D341Med (cell line): ENCODE measurements at places on chromosomes 2 and 18.
A peak's percentile ranks its signal among the peaks of the same experiment; 100 is the strongest.

DNA sequence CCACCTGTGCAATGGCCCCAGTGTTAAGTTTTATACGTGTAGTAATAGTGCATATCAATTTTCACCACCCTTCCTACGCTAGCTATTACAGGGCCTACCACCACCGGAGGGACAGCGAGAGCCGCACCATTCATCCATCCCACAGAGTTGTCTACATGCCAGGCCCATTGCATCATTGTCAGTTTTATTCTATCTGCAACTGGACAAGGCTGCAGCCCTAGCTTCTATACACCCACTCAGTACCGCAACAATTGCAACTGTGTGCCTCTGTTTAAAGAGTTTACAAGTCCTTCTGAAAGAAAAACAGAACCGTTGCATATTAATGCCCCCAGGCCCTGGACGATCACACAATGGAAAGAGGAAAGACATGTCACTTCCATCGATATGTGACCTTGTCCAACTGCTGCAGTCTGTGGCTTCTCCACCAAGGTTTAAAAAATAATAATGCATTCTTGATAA is 58.6 kb downstream of the ZEB2 start:
- no peak for DNase-seq

DNA sequence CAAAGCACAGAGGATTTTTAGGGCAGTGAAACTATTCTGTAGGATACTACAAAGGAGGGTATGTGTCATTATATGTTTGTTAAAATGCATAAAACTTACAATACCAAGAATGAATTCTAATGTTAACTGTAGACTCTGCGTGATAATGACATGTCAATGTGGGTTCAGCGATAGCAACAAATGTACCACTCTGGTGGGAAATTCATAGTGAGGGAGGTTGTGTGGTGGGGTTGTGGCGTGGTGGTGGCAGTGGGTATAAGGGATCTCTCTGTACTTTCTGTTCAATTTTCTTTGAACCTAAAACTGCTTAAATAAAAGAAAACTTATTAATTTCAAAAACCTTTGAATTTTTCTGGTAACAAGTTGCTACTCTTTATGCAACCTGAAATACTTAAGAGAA is 99.3 kb upstream of the SLC38A11 start:
- no peak for DNase-seq

DNA sequence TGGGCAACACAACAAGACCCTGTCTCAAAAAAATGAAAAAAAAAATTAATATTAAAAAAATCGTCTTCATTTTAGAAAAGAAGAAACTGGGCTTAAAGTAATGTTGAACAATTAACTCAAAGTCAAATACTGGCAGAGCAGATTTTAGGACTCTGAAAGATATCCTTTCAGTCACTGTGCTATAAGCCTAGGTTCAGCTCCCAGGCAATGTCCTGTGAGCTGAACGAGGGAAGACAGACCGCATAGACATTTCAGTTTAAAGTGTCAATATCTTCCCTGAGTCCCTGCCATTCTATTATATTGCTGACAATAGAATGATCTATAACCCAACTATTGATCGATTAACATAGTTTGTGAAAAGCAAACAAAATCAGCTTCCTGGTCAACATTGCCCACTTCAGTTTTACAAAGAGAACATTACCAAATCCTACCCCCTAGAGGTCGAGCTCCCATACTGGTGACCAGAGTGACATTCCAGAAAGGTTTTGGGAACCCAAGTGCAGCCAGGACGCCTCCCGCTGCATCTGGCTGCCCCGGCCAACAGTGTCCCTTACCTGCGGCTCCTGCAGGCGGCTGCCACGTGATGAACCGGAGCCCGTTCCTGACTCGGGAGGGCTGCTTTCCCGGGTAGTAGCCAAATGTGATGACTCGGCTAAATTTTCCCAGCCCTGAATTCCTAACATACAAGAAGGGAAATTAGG is 639 bp downstream of the MRO start:
- DNase-seq, result peak; percentile 53

DNA sequence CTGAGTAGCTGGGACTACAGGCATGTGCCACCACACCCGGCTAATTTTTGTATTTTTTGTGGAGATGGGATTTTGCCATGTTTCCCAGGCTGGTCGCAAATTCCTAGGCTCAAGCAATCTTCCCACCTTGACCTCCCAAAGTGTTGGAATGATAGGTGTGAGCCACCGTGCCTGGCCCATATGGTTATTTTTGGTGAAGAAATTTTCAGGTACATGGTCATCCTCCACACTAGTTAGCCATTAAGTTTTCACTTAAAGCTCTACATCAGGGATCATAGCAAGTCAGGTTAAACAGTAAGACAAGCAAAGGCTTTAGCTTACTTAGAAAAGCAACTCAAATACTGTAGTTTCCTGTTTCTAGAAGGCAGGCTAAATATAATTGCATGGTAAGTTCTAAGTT is 104.3 kb upstream of the GRB14 start:
- DNase-seq, result no peak

DNA sequence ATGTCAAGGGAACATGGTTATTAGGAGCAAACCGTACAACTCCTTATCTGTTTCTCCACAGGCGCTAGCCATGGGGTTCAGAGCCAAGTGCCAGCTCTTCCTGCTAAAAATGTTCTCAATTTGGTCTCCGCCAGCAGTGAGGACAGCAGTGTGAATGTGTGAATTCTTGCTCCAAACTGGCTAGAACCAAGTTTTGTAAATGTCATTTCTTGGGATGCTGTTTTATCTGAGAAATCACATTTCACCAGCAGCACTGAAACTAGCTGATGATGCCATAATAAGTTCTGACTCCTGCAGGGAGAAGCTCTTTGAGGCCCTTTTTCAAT is 140.6 kb upstream of the LGALSL start:
- DNase-seq, result no peak

DNA sequence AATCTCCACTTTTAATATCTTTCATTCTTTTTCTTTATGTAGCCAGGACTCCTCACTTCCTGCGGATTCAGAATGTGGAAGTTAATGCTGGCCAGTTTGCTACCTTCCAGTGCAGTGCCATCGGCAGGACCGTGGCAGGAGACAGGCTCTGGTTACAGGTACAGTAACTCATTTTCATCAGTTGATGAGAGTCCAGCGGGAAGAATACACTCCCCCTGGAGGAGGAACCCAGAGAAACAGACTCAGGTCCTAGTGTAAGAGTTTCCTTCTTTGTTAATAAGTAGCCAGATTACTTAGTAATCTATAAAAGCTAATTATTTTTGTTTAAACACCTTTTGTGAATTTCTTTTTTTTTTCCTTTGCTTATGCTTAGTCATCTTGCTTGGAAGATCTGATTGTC is 359.4 kb downstream of the PTPRM start:
- DNase-seq, result no peak

DNA sequence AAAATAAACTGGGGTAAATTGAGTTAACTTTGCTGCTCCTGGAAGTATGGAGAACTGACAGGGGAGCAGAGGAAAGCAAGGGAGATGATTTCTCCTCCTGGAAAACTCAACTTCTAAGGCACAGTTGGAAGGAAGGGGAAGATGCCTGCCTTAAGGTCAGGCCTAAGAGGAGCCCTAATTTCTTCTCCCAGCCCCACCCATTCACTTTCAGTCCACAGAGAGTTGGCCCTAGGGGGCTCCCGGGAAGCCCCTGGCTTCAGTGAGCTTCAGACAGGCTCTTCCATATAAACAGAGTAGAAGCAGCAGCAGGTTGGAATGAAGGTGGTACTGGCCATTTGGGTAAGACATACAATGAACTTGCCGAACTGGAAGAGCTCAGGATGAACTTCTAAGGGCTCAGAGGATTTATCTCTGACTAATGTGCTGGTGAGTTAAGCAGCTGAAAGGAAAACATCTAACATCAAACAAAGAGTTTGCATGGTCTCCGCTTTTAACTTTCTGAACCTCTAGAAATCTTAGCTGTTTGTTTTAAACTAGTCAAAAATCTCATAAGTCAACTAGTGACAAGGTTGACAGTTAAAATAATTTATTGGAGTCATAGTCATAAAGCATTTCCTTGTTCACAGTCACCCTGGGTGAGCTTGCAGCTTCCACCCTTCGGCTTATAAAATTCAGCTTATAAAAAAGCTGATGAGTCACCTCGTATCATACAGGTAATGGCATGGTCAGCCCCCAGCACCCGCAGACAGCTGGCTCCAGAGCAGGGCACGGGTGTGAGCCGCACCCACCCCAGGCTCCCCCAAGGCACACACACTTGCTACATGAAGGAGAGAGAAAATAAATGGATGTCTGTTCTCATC is 9.8 kb downstream of the MALL start:
- no peak for DNase-seq

GRCh38 chr2:233068762-233069418 is 8.7 kb downstream of the INPP5D start:
- DNase-seq, result no peak

GRCh38 chr2:131067465-131068125 is 25.7 kb downstream of the FAM168B start:
- DNase-seq, result no peak

DNA sequence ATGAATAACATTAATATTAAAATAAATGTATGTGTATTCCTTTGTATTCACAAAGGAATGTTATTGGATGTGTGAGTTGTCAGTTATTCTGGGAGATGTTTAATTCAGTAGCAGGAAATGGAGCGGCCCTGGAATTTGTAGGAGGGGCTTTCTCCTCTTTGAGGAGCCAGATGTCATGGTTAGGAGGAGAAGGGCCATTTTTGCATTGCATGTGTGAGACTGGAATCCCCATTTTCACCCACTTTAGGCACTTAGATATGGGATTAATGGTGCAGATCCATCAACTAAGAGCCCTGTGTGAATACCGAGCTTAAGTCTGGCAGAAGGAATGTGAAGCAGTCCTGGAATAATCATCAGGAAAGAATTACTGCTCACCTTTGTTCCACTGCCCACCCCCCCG is 439.2 kb downstream of the PARD3B start:
- peak; percentile 25 for DNase-seq

- DNase-seq, result no peak
These were observed 14.5 kb upstream of the KIF1A start for GRCh38 chr2:240834377-240834975.

DNA sequence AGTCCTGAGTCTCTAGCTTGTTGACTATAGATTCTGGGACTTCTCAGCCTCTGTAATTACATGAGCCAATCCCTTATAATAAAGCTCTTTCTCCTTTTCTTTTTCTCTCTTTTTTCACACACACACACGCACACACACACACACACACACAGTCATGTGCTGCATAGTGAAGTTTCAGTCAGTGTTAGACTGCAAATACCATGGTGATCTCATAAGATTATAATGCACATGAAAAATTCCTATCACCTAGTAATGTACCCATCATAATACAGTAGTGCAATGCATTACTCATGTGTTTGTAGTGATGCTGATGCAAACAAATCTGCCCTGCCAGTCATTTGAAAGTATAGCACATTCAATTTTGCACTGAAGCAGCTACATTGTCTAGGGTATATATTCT is 558.2 kb downstream of the SUCLG1 start:
- DNase-seq, result no peak

DNA sequence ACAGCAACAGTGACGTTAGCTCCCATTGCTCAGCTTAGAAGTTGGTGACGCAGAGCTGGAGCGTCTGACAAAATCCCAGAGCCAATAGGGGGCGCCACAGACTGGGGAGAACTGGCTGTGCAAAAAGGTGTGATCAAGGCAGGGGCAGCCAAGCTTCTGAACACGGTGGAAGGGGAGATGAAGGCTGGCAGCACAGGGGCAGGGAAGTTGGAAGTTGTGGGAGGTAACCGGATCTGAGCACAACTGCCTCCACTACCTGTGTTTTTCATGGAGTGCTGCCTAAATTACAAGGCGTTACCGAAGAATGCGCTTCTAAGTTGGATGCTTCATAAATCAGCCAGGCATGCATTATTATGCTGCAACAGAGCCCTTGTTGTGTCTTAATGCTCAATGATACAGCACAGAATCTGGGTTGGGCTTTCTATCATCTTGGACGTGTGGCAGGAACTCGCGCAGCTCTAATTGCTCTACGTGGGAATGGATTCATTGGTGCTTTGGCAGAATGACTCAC is 370.0 kb downstream of the SLC4A3 start:
- DNase-seq, result peak; percentile 58

DNA sequence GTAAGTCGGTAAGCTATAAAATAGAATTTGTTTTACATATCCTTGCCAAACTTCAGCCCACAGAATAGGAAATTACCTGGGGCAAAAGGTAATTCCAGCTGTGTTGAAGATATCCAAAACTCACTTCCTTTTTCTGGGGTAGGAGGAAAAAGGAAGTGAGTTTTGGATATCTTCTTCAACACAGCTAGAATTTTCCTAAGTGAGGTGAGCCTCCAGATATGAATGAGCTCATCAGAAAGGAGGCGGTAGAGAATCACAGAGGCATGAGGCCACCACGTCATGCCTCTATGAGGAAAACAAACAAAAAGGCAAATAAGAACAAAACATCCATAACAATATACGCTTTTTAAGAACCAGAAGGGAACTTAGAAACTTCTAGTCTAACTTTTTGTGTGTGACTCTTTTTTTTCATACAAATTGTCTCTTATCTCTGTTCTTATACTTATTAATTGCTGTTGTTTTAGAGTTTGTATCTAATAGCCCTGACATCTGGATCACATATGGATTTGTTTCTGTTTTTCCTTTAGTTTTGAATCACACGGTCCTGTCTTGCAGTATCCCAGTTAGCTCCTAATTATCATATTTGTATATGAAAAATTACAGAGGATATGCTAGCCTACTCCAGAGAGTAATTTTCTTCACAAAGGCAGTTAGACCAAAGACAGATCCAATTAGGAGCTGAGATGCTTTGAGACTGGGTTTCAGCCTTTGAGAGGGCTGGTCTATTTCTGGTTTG is 104.5 kb downstream of the RBM43 start:
- DNase-seq, result no peak

- no peak for DNase-seq
These were observed 259.8 kb downstream of the LOXHD1 start for GRCh38 chr18:46397174-46397573.

GRCh38 chr2:55012672-55013484 is 37.4 kb downstream of the RTN4 start:
- no peak for DNase-seq

- no peak for DNase-seq
These were observed 331.7 kb downstream of the MEIS1 start for GRCh38 chr2:66766582-66766981.

GRCh38 chr2:37561615-37562569 is 109.5 kb downstream of the CDC42EP3 start:
- DNase-seq, result no peak

DNA sequence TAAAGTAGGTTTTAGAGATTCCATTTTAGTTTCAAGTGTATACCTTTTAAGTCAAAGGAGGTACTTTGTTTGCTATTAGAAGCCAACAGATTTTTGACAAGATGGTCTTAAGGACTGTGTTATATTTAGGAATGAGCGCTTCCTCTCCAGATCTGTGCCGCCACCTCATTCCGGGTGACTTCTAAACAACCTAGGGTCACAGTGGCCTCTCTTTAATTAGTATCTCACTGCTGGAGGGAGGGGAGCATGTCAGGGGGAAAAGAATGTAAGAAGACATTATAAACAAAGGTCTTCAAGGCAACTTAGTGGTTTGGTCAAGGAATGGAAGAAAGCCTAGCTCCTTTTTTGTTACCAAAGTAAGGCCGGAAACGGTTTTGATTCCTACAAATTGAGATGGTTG is 67.0 kb downstream of the RBMS1 start:
- no peak for DNase-seq

DNA sequence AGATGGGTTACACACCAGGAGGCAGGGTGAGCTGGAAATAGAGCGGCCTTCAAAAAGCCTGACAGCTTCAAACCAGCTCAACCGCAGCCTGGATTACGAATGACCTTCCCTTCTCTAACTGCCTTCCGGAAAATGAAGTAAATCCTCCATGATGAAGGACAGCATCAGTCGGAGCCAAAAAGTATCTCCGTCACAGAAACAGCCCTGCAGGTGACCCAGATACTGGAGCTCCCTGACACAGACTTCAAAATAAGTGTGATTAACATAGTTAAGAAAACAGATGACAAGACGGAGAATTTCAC is 10.3 kb upstream of the CIB4 start:
- no peak for DNase-seq

GRCh38 chr2:127305990-127306585 is 12.1 kb upstream of the ERCC3 start:
- DNase-seq, result no peak
